Mesothelial cell of epicardium (in vitro differentiated cells): ENCODE measurements at places on chromosomes 2 and 18. TPM values are rescaled to one million over a fixed set of nuclear protein-coding genes. Genes with fewer than 3 reads are reported as not detected.

DNA sequence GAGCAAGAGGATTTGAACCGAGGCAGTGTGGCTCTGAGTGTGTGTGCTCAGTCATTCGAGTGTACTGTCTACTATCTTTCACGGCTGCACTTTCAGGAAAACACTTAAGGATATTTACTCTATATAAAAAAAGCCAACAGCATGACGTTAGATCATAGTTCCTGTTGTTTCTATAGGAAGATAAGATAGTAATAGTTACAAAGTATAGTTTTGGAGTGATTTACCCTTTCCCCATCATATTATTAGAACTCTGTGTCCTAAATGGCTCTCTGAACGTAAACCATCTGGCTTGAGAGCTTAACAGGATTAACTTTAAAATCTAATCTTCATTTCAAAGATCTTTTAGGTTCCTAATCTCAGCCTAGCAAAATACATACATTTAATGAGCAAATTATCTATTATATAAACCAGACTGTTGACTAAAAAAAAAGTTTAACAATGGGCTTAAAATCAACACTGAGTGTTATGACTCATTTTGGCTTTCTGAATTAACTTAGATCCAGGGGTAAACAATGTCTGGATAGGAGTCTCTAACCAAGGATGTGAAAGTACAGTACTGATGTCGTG lies 150.3 kb upstream of the DNMT3A start:
- DNase-seq = no peak

GRCh38 chr2:138155304-138155703 lies 191.0 kb downstream of the HNMT start:
- DNase-seq = no peak

GRCh38 chr2:171862501-171862900 lies 31.5 kb downstream of the SLC25A12 start:
- DNase-seq = no peak

- no peak for DNase-seq
These were observed 96.8 kb downstream of the ST6GAL2 start for GRCh38 chr2:106789185-106789584.

GRCh38 chr2:128722489-128722888 lies 403.8 kb upstream of the HS6ST1 start:
- DNase-seq = no peak

The CHRNG gene
- 0.11 TPM in 1 of 3 replicates, not detected in the others for total RNA-seq

The FBLN7 gene
- total RNA-seq = 1.9 to 2.4 TPM (median 2.2 TPM) in 3 replicates

The ADD2 gene
- 1.3 to 2.0 TPM (median 1.3 TPM) in 3 replicates for total RNA-seq

- no peak for DNase-seq
These were observed 7.8 kb downstream of the CCNT2 start for GRCh38 chr2:134926231-134926931.

The ANKRD53 gene
- total RNA-seq = 3.6 to 4.9 TPM (median 4.0 TPM) in 3 replicates

DNA sequence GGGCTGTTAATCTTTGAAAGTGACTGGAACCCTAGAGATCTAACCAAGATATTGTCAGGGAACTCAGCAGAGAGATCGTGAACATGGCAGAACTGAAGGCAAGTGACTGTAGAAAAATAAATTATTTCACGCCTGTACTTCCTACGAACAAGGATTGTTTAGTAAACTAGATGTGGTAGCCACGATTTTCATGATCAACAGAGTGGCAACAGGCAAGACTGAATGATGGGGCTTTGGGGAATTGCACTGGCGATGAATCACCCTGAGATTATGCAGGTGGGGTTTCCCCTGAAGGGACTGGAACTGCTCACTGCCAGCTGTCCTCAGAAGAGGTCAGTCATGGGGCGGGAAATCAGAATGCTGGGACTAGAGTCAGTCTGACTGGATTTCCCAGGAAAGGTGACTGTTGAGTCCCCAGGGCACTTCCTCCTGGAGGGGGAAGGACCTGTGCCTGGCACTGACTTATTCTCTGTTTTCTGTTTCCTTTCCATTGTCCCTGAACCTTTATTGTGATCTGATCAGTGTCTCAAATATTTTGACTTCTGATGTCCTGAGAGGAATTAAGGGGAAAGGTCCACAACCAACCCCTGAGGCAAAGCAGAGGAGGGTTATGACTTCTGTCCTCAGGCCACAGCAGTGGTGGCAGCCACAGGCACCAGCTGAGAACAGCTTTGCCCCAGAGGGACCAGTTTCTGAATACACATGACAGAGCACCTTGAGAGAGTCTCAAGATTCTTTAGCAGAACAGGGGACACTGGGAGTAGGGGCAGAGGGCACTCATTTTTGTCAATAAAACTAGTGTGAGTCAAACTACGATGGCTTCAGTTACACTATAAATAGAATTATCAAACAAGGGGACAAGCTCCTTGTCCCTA lies 70.0 kb downstream of the NAB1 start:
- DNase-seq = no peak

DNA sequence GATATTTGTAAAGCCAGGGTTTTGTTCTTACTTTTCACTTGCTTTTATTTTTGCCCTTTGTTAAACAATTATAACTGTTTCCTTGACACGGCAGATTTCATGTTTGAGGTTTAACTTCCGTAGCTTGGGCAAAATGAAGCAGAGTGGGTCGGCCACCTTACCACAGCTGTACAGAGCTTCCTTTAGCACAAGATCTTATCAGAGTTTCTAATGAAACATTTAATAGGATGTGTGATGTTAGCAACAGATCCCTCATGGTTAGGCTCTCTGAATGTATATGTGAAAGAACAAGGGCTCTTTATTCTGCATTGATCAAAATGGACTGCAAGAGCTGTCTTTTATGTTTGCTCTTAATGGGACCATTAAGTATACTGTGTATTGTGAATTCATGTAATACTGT lies 22.3 kb downstream of the RNF125 start:
- DNase-seq = no peak

- DNase-seq = no peak
These were observed 10.7 kb upstream of the GBX2 start for GRCh38 chr2:236178890-236179235.

GRCh38 chr2:45380131-45380836 lies 230.8 kb downstream of the SRBD1 start:
- DNase-seq = no peak

The AQP12B gene
- total RNA-seq = not detected in 3 replicates
